ENCODE measurements at places on chromosomes 3 and 15.

GRCh38 chr15:87368511-87368910, 888.0 kb downstream of the NTRK3 start:
- no peaks in the 10 kb centered on the region for H3K4me1 ChIP-seq
- peaks cover 2% of the 10 kb centered on the region for H3K27me3 ChIP-seq
- no peak overlapping the region for H3K4me3 ChIP-seq
- no peaks in the 10 kb centered on the region for H3K36me3 ChIP-seq
- no peak overlapping the region for H3K27ac ChIP-seq

DNA sequence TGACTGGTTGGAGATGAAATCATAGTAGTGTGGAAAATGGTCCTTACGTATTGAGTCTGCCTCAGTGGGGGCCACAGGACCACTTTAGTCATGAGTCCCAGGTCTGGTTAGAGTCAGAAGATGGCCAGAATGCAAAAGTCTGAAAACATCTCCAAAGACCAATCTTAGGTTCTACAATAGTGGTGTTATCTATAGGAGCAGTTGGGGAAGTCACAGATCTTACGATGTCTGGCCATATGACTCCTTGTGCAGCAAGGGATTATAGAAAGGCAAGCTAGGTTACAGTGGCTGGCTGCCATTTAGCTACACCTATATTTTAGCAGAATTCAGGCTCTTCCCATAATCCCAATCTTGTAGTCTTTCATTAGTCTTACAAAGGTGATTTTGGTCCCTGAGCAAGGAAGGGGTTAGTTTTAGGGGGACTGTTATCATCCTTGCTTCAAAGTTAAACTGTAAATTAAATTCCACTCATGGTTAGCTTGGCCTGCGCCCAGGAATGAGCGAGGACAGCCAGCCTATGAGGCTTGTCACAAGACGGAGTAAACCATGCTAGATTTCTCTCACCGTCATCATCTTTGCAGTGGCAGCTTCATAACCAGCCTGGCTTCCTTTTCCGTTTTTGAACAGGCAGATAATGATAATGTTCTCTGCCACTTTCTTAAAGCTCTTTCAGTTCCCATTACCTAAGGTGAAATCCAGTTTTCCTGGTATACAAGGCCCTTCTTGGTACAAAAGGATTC, 134.1 kb downstream of the VPS8 start:
- no peaks in the 10 kb centered on the region for H3K27me3 ChIP-seq
- H3K4me1 ChIP-seq, result no peaks in the 10 kb centered on the region
- no peak overlapping the region for H3K27ac ChIP-seq
- H3K4me3 ChIP-seq, result no peak overlapping the region

DNA sequence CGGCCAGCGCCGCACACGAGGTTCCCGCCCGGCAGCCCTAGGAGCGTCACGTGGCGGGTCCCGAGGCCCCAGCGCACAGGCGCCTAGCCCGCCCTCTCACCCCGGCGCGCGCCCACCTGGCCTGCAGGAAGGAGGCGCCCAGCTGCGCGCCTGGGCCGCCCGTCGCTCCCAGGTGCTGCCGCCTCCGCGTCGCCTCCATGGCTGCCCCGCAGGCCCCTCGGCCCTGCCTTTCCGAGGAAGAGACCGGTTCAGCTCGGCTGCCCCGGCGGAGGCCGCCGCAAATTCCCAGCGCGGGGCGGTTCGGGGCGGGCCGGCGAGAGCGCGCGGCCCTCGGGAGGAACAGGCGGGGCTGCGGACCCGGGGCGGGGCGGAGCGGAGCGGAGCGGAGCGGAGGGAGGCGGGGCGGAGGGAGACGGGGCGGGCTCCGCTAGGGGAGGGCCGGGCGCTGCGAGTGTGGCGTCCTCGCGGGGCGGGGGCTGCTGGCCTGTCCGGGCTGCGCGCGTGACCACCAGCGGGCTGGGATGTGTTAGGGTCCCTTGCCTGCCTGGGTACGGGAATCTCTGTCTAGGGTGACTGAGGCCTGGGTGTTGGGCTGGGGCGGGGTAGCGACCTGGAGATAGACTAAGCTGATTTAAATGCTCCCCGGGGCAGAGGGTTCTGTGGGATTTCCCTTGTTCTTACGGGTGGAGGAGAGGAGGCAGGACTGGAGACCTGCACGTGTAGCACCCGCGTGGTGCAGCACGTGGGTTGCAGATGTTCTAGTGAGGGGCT, at the start of gene CLN6:
Gene CLN6 (minus strand): TSS at position 343 of the 771 bp plus-strand sequence. CDS start 144 bp downstream, at position 199.
- peaks cover 31% of the 10 kb centered on the region for H3K4me1 ChIP-seq
- peak; percentile 85 for DNase-seq
- peaks cover 8% of the 10 kb centered on the region for H3K27me3 ChIP-seq
- no peaks in the 10 kb centered on the region for H3K36me3 ChIP-seq
- H3K27ac ChIP-seq, result peak within 1 kb of the TSS; percentile 81

- H3K36me3 ChIP-seq, result no peaks in the 10 kb centered on the region
- no peaks in the 10 kb centered on the region for H3K4me1 ChIP-seq
- no peak overlapping the region for H3K4me3 ChIP-seq
Observed at GRCh38 chr3:1087066-1087560, 5.7 kb upstream of the CNTN6 start.

DNA sequence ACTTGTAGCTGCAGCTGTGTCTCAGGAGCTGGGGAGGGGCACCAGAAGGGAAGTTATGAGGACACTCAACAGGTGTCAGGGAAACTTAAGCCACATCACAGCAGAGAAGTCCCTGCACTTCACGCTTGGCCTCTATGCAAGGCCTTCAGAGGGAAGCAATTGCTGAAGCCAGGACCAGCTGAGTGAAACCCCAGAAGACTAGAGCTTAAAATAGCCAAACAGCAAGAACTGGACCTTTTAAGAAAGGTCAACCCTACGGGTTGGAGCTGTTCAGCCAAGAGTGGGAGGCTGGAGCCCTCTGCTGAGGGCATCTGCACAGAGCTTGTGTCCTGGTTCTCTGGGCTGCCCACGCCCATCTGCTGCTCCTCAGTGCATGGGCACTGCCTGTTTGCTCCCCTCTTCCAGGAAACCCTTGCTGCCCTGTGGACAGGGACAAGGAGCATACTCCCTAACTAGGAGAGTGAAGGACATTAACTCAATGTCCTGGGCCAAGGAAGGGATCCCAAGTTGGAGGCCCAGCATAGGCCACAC, 3.9 kb upstream of the GRAMD2A start:
- DNase-seq, result no peak
- peaks cover 10% of the 10 kb centered on the region for H3K36me3 ChIP-seq
- H3K4me1 ChIP-seq, result peaks cover 5% of the 10 kb centered on the region
- no peak overlapping the region for H3K27ac ChIP-seq
- H3K4me3 ChIP-seq, result no peak overlapping the region

GRCh38 chr3:22016197-22016596, 265.2 kb upstream of the ZNF385D start:
- no peak for DNase-seq
- H3K36me3 ChIP-seq, result no peaks in the 10 kb centered on the region
- no peak overlapping the region for H3K27ac ChIP-seq
- no peak overlapping the region for H3K4me3 ChIP-seq

- H3K4me3 ChIP-seq, result no peak overlapping the region
- no peak overlapping the region for H3K27ac ChIP-seq
- peaks cover 8% of the 10 kb centered on the region for H3K27me3 ChIP-seq
- H3K4me1 ChIP-seq, result no peaks in the 10 kb centered on the region
- no peak for DNase-seq
Observed at GRCh38 chr3:127377801-127378655, 90.2 kb upstream of the PRR20G start.

GRCh38 chr15:58506783-58507668, 75.2 kb downstream of the LIPC start:
- peaks cover 4% of the 10 kb centered on the region for H3K36me3 ChIP-seq
- H3K4me1 ChIP-seq, result peaks cover 16% of the 10 kb centered on the region
- no peak overlapping the region for H3K27ac ChIP-seq
- H3K4me3 ChIP-seq, result no peak overlapping the region
- DNase-seq, result no peak

DNA sequence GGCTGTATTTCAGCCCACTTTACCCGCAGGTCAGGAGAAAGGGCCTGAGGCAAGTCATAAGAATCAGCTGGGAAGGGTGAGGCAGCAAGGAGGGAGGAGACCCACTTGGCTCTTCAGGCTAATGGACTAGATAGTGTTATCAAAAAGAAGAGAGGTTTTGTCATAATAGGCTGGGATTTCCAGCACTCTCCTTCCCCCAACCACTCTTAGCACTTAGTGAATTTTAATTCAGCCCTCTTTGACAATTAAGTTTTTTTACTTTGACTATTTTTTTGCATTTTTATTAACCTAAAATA, 771 bp downstream of the MPI start:
- peaks cover 7% of the 10 kb centered on the region for H3K27me3 ChIP-seq
- peak overlapping the region; percentile 92 for H3K4me3 ChIP-seq
- peaks cover 42% of the 10 kb centered on the region for H3K4me1 ChIP-seq
- no peak for DNase-seq

GRCh38 chr15:99059010-99059981, 45.6 kb upstream of the SYNM start:
- H3K4me1 ChIP-seq, result peaks cover 12% of the 10 kb centered on the region
- peak overlapping the region; percentile 72 for H3K4me3 ChIP-seq
- H3K36me3 ChIP-seq, result no peaks in the 10 kb centered on the region
- peak; percentile 43 for DNase-seq
- peaks cover 14% of the 10 kb centered on the region for H3K27me3 ChIP-seq

DNA sequence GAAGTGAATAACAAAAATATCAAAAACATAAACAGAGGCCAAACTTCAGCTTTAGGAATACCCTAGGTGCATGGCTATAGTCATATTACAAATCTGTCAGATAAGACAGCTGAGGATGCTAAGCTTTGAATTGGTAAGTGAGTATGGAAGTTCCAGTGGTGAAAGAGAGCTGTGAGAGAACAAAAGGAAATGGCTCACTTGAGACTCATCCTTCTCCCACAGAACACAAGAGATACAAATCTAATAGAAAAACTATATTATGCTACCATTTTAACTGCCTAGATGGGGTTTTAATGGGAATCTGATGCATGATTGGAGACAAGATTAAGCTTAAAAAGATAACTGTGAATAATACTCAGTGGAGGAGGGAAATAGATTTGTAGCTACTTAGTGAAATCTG, 21.5 kb upstream of the PEX5L start:
- H3K36me3 ChIP-seq, result no peaks in the 10 kb centered on the region
- H3K27ac ChIP-seq, result no peak overlapping the region
- no peak for DNase-seq
- no peaks in the 10 kb centered on the region for H3K4me1 ChIP-seq

DNA sequence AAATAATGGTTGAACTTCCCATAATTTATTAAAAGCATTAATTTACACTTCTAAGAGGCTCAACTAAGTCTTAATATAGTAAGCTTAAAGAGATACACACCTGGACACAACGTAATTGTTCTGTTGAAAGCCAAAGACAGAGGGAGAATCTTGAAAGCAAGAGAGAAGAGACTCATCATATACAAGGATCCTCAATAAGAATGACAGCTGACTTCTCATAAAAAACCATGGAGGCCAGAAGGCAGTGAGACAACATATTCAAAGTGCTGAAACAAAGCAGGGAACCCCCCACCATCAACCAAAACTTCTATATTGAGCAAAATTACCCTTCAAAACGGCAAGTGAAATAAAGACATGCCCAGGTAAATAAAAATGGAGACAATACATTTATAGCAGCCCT, 16.6 kb upstream of the GABRG3 start:
- H3K36me3 ChIP-seq, result no peaks in the 10 kb centered on the region
- no peaks in the 10 kb centered on the region for H3K4me1 ChIP-seq
- DNase-seq, result no peak
- no peak overlapping the region for H3K4me3 ChIP-seq
- no peak overlapping the region for H3K27ac ChIP-seq

- no peak overlapping the region for H3K27ac ChIP-seq
- H3K4me1 ChIP-seq, result peaks cover 7% of the 10 kb centered on the region
- no peak for DNase-seq
Observed at GRCh38 chr3:119305286-119305685, 11.1 kb downstream of the ARHGAP31 start.

DNA sequence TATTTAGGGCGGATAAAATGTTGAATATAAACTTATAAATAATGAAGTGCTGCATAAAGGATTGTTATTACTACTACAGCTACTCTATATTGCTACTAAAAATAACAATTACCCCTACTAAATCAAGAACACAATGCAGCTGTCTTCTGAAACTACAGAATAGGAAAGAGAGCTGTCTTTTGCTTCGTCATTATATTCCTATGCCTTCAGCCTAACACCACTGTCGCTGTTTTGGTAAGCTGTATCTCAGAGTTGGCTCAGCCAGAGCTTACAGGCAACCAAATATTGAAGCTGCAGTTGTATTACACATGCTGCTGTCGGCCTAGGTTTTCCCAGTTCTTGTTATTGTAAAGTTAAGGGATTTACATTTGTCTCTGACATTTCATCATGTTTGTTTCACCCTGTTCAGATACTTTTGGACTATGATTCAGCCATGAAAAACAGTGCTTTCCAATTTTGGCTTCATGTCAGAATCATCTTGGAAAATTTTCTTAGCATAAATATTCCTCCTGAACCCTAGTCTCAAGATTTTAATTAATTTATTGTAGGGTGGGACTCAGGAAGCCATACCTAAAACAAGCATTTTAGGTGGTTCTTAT, 31.3 kb upstream of the LPP start:
- no peaks in the 10 kb centered on the region for H3K36me3 ChIP-seq
- no peak overlapping the region for H3K4me3 ChIP-seq
- no peak for DNase-seq
- H3K27ac ChIP-seq, result no peak overlapping the region
- no peaks in the 10 kb centered on the region for H3K4me1 ChIP-seq
- no peaks in the 10 kb centered on the region for H3K27me3 ChIP-seq

- no peak overlapping the region for H3K4me3 ChIP-seq
- no peaks in the 10 kb centered on the region for H3K27me3 ChIP-seq
- no peaks in the 10 kb centered on the region for H3K36me3 ChIP-seq
- no peak overlapping the region for H3K27ac ChIP-seq
- no peak for DNase-seq
Observed at GRCh38 chr15:35671197-35671596, 125.2 kb upstream of the DPH6 start.

- H3K4me3 ChIP-seq, result peak overlapping the region; percentile 10
- no peaks in the 10 kb centered on the region for H3K36me3 ChIP-seq
- no peak for DNase-seq
- peaks cover 11% of the 10 kb centered on the region for H3K27me3 ChIP-seq
- H3K27ac ChIP-seq, result no peak overlapping the region
- peaks cover 13% of the 10 kb centered on the region for H3K4me1 ChIP-seq
Observed at GRCh38 chr15:31975830-31976229, 54.5 kb upstream of the CHRNA7 start.

GRCh38 chr15:29400701-29401100, 131.1 kb upstream of the NSMCE3 start:
- H3K27me3 ChIP-seq, result peaks cover 17% of the 10 kb centered on the region
- no peak for DNase-seq
- H3K4me3 ChIP-seq, result no peak overlapping the region
- no peaks in the 10 kb centered on the region for H3K36me3 ChIP-seq
- no peaks in the 10 kb centered on the region for H3K4me1 ChIP-seq
- no peak overlapping the region for H3K27ac ChIP-seq

DNA sequence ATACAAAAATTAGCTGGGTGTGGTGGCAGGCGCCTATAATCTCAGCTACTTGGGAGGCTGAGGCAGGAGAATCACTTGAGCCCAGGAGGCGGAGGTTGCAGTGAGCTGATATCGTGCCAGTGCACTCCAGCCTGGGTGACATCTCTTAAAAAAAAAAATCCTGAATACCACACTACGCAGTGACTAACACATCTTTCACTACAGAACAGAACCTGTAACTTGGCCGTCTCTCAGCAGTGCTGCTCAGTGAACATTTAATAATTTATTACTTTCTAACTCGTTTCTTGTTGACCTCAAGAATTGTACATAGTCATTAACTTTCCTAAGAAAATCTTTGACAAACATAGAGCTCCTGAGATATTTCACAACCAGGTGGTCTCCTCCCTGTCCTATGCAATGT, 3.8 kb downstream of the GREM1 start:
- H3K27ac ChIP-seq, result no peak overlapping the region
- H3K4me3 ChIP-seq, result no peak overlapping the region
- H3K27me3 ChIP-seq, result peaks cover 13% of the 10 kb centered on the region
- H3K36me3 ChIP-seq, result no peaks in the 10 kb centered on the region
